ENCODE measurements at places on chromosomes 16 and 17. TPM values are rescaled to one million over a fixed set of nuclear protein-coding genes. Genes with fewer than 3 reads are reported as not detected.
A peak's percentile ranks its signal among the peaks of the same experiment; 100 is the strongest.

The KRT15 gene
- not detected for total RNA-seq

The WFIKKN2 gene
- not detected for total RNA-seq

The GDPD1 gene
- 2.2 TPM for total RNA-seq

The MRPL10 gene
- 46.9 TPM for total RNA-seq

- H3K36me3 ChIP-seq = peaks cover 16% of the 10 kb centered on the region
- no peaks in the 10 kb centered on the region for H3K27me3 ChIP-seq
- DNase-seq = no peak
- H3K4me1 ChIP-seq = peaks cover 25% of the 10 kb centered on the region
- peak overlapping the region; percentile 20 for H3K27ac ChIP-seq
- no peak overlapping the region for H3K4me3 ChIP-seq
Measured at GRCh38 chr16:53511084-53511402, 8.0 kb upstream of the AKTIP start.

The DPEP1 gene
- not detected for total RNA-seq

GRCh38 chr16:31149894-31150890 is at the start of gene PRSS36:
PRSS36 (minus strand) TSS chr16:31150066; CDS start chr16:31150035, 31 bp downstream.
- no peaks in the 10 kb centered on the region for H3K36me3 ChIP-seq
- no peak for DNase-seq
- H3K4me1 ChIP-seq = peaks cover 15% of the 10 kb centered on the region
- H3K27me3 ChIP-seq = peaks cover 12% of the 10 kb centered on the region
- peak within 1 kb of the TSS; percentile 22 for H3K27ac ChIP-seq

The CNEP1R1 gene
- total RNA-seq = 22.7 TPM

The PLXDC1 gene
- 6.0 TPM for total RNA-seq

DNA sequence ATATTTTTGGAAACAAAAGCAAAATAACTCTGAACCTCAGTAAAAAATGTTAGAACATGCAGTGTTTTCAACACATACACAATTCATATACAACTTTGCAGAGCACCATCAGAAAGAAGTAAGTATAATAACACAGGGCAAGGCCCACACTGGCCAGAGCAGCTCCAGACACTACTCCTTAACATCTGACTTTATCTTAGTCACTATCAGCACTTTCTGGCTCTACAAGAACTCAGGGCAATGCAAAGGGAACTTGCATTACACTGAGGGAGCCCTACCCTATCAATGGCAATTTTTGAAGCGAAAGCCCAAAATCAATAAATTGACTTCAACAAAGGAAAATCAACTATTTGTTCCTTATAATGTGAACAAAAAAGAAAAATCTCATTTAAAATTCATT is 16.5 kb downstream of the RNF157 start:
- no peak overlapping the region for H3K4me3 ChIP-seq
- H3K27ac ChIP-seq = no peak overlapping the region
- peaks cover 26% of the 10 kb centered on the region for H3K4me1 ChIP-seq
- DNase-seq = no peak
- H3K36me3 ChIP-seq = peaks cover 51% of the 10 kb centered on the region

DNA sequence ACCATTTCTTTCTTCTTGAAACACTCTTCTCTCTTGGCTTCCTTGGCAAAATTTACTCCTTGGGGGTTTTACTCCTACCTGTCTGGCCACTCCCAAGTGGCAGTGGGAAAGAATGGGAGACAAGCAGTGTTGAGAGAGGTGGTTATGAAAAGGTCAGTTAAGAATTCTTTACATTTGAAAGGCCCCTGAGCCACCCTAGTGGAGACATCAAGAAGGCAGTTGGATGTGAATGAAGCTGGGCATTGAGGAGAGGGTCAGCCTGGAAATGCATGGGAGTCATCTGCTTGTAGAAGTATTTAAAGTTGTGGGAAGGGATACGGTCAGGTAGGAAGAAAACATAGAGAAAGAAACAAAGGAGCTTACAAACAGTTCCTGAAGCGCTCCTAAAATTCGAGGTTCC is 42.3 kb upstream of the CCNF start:
- peaks cover 6% of the 10 kb centered on the region for H3K27me3 ChIP-seq
- H3K4me1 ChIP-seq = peaks cover 4% of the 10 kb centered on the region
- no peak overlapping the region for H3K27ac ChIP-seq
- no peaks in the 10 kb centered on the region for H3K36me3 ChIP-seq
- no peak overlapping the region for H3K4me3 ChIP-seq

The C1QL1 gene
- 0.67 TPM for total RNA-seq

DNA sequence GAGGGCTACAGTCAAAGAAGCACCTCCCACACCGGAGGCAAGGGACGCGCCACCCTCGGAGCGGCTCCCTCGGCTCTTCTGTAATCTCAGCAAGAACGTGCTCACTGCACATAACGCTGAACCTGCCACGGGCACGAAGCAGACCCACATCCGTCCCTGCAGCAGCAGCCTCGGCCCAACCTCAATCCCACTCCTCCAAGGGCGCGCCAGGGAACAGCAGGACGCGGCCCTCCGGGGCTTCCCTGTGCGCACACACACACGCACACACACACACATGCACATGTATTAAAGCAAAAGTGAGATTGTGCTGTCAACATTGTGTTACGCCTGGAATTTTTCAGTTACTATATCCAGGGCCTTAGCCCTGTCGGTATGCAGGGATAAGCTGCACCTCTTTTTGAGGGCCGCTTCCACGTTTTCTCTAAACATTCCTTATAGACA is 54.0 kb downstream of the TBC1D16 start:
- H3K4me1 ChIP-seq = no peaks in the 10 kb centered on the region
- DNase-seq = no peak
- no peaks in the 10 kb centered on the region for H3K36me3 ChIP-seq
- H3K27me3 ChIP-seq = no peaks in the 10 kb centered on the region
- H3K27ac ChIP-seq = no peak overlapping the region

The CDC42EP4 gene
- 1.7 TPM for total RNA-seq

The TBC1D3L gene
- 1.5 TPM for total RNA-seq

- H3K36me3 ChIP-seq = peaks cover 2% of the 10 kb centered on the region
- H3K27me3 ChIP-seq = no peaks in the 10 kb centered on the region
- H3K27ac ChIP-seq = no peak overlapping the region
- no peak overlapping the region for H3K4me3 ChIP-seq
Measured at GRCh38 chr17:82687375-82687861, 11.1 kb downstream of the RAB40B start.

DNA sequence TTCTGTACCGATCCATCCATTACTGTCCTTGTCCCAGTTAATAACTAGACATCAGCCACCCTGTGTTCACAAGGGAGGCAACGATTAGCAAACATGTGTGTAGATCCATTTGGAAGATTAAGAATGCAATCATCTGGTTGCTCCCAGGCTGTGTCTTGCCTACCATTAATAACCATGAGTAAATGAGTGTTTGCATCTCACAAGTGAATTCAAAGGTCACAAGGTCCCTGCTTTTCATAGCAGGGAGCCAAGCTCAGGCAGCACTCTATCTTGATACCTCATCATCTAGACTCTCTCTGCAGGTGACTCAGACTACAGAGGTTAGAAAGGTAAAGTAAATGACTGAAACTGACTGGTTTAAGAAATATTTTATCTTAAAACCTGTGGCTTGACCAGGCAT is 25.3 kb downstream of the VWA3A start:
- H3K4me3 ChIP-seq = no peak overlapping the region
- H3K36me3 ChIP-seq = no peaks in the 10 kb centered on the region
- peaks cover 2% of the 10 kb centered on the region for H3K27me3 ChIP-seq
- no peak overlapping the region for H3K27ac ChIP-seq

The TRAF7 gene
- total RNA-seq = 55.6 TPM

DNA sequence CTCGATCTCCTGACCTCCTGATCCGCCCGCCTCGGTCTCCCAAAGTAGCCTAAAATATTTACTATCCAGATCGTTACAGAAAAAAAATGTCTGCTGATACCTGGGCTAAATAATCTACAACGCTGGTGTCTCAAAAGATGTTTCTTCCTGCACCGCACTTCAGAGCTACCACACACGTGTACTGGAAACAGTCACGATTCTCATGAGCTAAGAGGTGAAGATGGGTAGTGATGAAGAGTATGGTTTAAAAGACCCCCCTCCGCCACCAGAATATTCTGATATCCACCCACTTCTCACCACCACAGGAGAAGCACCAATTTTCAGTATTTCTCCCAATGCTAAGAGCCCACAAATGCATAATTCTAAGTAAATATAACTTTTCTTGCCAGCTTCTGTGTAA is 50.2 kb downstream of the SMG6 start:
- H3K4me3 ChIP-seq = peak overlapping the region; percentile 26
- peaks cover 82% of the 10 kb centered on the region for H3K4me1 ChIP-seq
- no peak for DNase-seq
- peak overlapping the region; percentile 91 for H3K27ac ChIP-seq
- H3K27me3 ChIP-seq = no peaks in the 10 kb centered on the region

DNA sequence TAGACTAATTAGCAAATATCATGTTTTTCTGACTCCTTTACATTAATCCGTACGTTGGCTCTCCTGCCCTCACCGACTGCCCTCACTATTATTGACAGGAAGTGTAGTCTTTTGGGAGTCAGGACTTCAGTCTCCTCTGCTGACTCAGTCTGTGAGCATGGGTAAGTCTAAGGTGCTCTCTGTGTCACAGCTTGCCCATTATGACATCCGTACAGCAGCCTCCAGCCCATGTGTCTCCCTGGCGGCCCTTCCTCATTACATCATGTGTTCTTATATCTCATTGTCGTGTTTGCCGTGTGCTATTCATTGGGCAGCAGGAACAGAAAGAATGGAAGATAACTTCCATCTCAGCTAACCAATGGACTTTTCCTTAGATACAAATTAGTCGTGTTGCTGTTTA is 77.5 kb downstream of the MRTFB start:
- H3K4me1 ChIP-seq = no peaks in the 10 kb centered on the region
- no peak for DNase-seq
- no peaks in the 10 kb centered on the region for H3K36me3 ChIP-seq
- no peaks in the 10 kb centered on the region for H3K27me3 ChIP-seq
- no peak overlapping the region for H3K27ac ChIP-seq

The UQCRC2 gene
- total RNA-seq = 198 TPM

GRCh38 chr17:77892469-77893143 is 65.9 kb upstream of the TNRC6C start:
- DNase-seq = no peak
- no peak overlapping the region for H3K4me3 ChIP-seq
- H3K27ac ChIP-seq = no peak overlapping the region
- no peaks in the 10 kb centered on the region for H3K36me3 ChIP-seq
- H3K27me3 ChIP-seq = peaks cover 16% of the 10 kb centered on the region

The SLC9A5 gene
- total RNA-seq = 1.5 TPM

The RASL10B gene
- total RNA-seq = 0.37 TPM

The CSH1 gene
- not detected for total RNA-seq

- DNase-seq = no peak
- H3K27ac ChIP-seq = no peak overlapping the region
- no peaks in the 10 kb centered on the region for H3K36me3 ChIP-seq
- H3K27me3 ChIP-seq = no peaks in the 10 kb centered on the region
- H3K4me3 ChIP-seq = no peak overlapping the region
Measured at GRCh38 chr16:78755751-78756661, 656.6 kb downstream of the WWOX start.

- no peak overlapping the region for H3K27ac ChIP-seq
- DNase-seq = no peak
- H3K27me3 ChIP-seq = peaks cover 5% of the 10 kb centered on the region
- H3K4me1 ChIP-seq = no peaks in the 10 kb centered on the region
Measured at GRCh38 chr17:44593156-44593555, 35.9 kb downstream of the FZD2 start.

DNA sequence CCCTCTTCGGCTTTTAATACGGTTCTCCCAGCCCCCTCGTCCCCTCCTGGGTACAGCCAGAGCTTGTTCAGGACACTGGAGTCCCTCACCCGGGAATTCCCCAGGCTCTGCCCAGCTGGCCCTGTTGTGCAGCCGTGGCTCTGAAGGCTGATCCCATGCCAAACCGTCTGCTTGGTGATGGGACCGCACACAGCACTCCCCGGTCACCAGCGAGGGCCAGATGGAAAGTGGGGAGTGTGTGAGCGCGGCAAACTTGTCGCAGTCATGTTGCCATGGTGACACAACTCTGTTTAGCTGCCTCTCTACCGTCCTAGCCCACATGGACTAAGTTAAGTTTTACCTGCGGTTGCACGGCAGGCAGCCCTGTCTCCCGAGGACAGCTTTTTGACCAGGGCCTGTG is 107.9 kb downstream of the RAP1GAP2 start:
- H3K27me3 ChIP-seq = no peaks in the 10 kb centered on the region
- no peak for DNase-seq
- H3K36me3 ChIP-seq = peaks cover 19% of the 10 kb centered on the region
- H3K4me3 ChIP-seq = no peak overlapping the region
- H3K4me1 ChIP-seq = peaks cover 2% of the 10 kb centered on the region

- no peaks in the 10 kb centered on the region for H3K27me3 ChIP-seq
- no peak for DNase-seq
- H3K4me1 ChIP-seq = peaks cover 43% of the 10 kb centered on the region
Measured at GRCh38 chr17:39462631-39463375, 1.5 kb downstream of the CDK12 start.

- DNase-seq = no peak
- H3K4me1 ChIP-seq = no peaks in the 10 kb centered on the region
- no peaks in the 10 kb centered on the region for H3K36me3 ChIP-seq
- peaks cover 2% of the 10 kb centered on the region for H3K27me3 ChIP-seq
- no peak overlapping the region for H3K27ac ChIP-seq
Measured at GRCh38 chr16:1895949-1896675, 22.1 kb downstream of the HS3ST6 start.

- no peak overlapping the region for H3K27ac ChIP-seq
- no peak overlapping the region for H3K4me3 ChIP-seq
- no peaks in the 10 kb centered on the region for H3K36me3 ChIP-seq
- DNase-seq = no peak
- no peaks in the 10 kb centered on the region for H3K4me1 ChIP-seq
- peaks cover 2% of the 10 kb centered on the region for H3K27me3 ChIP-seq
Measured at GRCh38 chr17:58304750-58305486, 23.7 kb downstream of the TSPOAP1 start.

The HBM gene
- total RNA-seq = not detected

The CLEC18A gene
- 0.99 TPM for total RNA-seq

Measured in activated CD4-positive, alpha-beta T cell treated with anti-CD3 and anti-CD28 coated beads, Interleukin-2, amount 10 ng/mL, durations not matched to agents 7 days and 5 days (primary cell).